ENCODE measurements at places on chromosomes 3 and 15.

DNA sequence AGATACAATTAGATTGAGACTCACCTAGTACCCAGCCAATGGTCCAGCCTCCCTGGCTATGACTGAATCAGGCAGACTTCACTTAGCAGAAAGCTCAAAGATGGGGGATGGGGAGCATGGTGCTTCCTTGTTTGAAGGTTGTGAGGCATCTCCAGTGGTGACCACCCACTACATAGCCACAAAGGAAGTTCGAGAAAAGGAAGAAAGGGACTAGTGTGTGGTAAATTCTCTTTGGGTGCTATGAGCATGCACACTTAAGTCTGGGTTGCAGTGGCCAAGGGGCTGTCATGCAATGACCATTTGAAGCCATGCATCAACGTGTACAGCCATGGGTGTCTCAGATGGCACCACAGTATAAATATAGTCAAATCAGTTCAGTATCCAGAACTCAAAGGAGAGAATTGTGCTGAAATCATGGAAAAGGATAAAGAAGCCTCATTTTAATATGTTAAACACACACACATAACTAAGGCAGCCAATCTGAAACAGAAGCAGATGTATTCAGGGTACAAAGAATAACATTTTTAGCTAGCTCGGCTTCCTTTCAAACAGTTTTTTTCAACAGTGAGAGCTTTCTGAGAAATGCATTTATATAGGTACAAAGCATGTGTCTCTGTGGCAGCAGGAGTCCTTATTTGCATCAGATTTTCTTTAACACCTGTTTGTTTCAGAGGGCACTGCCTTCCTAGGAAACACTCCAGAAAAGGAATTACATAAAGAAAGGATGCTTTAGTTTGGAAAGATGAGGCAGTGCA lies 275.5 kb downstream of the GAP43 start:
- DNase-seq, result no peak

DNA sequence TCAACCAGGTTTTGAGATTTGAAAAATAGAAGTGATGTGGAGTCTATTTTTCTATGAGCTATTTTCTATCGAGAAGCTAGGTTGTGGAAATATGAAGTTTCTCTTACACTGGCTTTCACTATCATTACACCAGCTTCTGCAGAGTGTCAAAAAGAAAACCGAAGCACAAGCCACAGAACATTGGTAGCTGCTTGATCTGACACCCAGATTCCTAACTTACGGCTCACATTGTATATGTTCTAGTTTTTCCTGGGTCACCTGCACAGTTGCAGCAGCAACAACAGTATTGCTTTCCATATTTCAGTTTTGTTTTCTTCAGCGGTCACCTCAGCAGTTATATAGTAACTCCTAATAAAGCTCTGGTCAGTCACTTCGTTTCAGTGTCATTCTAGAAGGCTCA lies 790.1 kb downstream of the PLOD2 start:
- no peak for DNase-seq

GRCh38 chr15:97903560-97903959 lies 56.9 kb upstream of the ARRDC4 start:
- no peak for DNase-seq

DNA sequence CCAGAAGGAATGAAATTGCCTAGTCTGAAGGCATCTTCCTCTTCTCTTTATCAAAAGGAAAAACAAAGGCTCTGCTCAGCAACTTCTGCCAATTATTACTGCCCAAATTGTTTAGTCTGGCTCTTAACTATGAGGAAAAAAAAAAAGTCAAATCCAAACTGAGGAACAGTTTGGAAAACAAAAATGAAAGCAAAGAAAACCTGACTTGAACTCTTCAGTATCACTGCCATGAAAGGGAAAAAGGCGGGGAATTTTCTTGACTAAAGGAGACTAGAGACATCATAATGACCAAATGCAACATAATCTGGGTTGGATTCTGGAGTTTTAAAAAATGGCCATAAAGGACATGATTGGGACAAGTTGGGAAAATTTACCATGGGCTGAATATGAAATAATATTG lies 156.3 kb downstream of the STT3B start:
- no peak for DNase-seq

DNA sequence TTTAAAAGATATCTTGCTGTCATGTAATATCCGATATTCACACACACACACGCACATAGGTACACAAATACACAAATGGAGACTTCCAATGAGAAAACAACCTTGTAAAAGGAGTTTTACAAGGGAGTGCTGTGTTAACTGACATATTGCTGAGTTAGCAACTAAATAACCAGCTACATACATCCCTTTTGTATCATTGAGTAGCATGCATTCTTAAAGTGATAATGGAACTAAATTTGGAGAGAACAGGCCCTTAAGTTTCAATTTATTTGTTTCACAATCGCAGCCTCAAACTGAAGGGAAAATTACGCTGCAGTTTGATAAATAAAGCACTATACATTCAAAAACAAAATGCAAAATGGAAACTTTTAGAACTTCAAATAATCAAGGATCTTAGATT lies 1046.0 kb upstream of the NR2F2 start:
- DNase-seq, result no peak

DNA sequence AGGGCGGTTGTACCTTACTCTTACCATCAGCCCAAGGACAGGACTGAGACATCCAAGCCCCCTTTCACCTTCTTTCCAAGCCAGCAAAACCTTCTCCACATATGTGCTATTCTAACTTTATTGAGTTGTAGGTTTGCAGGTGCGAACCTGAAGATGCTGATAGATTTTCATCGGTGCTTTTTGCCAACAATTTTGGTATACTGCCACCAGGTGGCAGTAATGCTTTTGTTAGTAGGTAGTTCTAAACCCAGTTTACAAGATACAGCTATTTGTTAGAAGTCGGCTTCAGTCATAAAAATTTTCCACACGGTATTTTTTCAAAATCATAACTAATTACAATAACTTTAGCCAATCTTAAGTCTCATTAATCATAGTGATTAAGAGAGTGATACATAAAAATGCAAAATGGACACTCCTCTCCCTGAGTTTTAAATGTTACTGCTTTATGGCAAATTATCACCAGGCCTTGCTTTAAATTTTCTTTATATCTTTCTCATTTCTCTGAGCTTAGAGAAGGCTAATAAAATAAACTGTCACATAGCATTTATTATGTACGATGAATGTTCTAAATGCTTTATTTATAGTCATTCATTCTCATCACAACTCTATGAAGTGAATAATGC lies 636 bp downstream of the TBC1D21 start:
- no peak for DNase-seq

- no peak for DNase-seq
Observed at GRCh38 chr15:73082812-73083211, 30.5 kb downstream of the NEO1 start.

GRCh38 chr3:11055496-11055895 lies 62.9 kb downstream of the SLC6A1 start:
- DNase-seq, result no peak

DNA sequence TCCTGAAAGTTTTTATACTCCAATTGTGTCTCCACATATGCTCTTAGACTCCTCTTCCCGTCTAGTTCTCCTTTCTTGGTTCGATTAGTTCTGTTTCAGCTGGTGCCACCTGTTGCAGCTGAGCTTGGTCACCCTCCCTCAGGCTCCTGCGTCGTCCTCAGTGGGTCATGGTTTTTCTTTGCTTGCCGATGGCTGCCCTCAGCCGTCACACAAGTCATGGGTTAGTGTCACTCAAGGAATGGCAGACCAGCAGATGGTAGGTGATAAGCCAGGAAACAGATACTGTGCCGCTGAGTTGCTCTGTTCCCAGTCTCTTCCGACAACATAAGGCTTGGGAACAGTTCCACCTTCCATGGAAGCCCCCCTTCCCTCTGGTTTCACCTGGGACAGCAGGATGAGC lies 109.9 kb downstream of the IGF1R start:
- DNase-seq, result no peak

DNA sequence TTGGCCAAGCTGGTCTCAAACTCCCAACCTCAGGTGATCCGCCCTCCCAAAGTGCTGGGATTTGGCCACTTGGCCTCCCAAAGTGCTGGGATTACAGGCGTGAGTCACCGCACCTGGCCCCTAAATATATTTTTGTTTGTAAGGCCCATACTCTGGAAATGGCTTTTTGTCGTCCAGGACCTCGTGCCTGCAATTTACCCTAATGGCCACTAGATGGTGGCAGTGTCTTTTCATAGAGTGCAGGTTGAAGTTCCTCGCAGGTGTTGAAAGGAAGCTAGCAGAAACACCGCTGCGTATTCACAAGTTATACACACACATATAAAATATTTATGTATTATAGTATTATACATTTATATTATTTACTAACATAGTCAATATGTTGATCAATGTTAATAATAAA lies 97.2 kb downstream of the LRTM1 start:
- DNase-seq, result no peak

- no peak for DNase-seq
Observed at GRCh38 chr3:42749753-42750231, 23.3 kb downstream of the CCDC13 start.

- DNase-seq, result no peak
Observed at GRCh38 chr15:89829161-89829560, 14.5 kb upstream of the ANPEP start.

GRCh38 chr3:132867526-132867925 lies 145.3 kb upstream of the NPHP3 start:
- DNase-seq, result no peak

DNA sequence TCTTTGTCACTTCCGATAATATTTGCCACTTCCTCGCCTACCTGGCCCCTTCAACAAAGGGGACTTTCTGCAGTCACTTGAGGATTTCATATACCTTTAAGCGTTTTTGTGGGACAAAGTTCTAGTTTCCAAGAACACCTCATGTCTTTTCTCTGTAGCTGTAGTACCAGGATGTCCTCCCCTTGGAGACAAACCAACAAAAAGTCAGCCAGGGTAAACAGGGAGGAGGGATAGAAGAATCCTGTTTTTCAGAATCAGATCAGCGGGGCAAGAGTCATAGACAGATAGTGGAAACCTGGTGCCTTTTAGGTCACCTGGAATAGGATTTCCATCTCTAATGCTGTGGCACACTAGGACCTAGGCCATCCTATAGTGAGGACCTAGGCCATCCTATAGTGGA lies 4.5 kb downstream of the LRRC3B start:
- DNase-seq, result no peak

GRCh38 chr3:108295421-108296175 lies 750 bp upstream of the HHLA2 start:
- no peak for DNase-seq

GRCh38 chr15:67829647-67830504 lies 4.6 kb downstream of the SKOR1 start:
- DNase-seq, result no peak

GRCh38 chr3:81913886-81914663 lies 152.6 kb upstream of the GBE1 start:
- no peak for DNase-seq

GRCh38 chr3:264394-265156 lies 68.0 kb downstream of the CHL1 start:
- no peak for DNase-seq

GRCh38 chr15:48925714-48926223 lies 38.0 kb downstream of the SHC4 start:
- no peak for DNase-seq

- DNase-seq, result no peak
Observed at GRCh38 chr15:39167164-39168058, 413.5 kb upstream of the THBS1 start.

- DNase-seq, result no peak
Observed at GRCh38 chr3:20798666-20799065, 612.7 kb upstream of the SGO1 start.

- no peak for DNase-seq
Observed at GRCh38 chr3:100210772-100211135, 50.0 kb upstream of the TBC1D23 start.

DNA sequence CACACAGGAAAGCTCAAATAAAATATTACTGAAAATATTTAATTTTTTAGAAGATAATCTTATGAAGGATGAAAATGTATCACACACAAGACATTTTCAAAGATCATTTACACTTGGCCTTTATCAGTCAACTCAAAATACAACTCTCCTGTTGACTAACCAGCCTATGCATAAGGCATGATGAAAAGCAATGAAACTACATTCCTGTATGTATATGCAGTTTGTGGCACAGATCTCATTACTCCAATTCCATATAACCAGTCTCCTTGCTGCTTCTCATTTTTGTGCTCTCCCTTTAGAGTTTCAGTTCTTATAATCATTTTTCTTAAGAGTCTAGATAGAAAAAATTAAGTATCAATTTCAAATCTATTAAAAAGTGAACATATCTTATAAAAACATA lies 25.8 kb downstream of the AQR start:
- no peak for DNase-seq

DNA sequence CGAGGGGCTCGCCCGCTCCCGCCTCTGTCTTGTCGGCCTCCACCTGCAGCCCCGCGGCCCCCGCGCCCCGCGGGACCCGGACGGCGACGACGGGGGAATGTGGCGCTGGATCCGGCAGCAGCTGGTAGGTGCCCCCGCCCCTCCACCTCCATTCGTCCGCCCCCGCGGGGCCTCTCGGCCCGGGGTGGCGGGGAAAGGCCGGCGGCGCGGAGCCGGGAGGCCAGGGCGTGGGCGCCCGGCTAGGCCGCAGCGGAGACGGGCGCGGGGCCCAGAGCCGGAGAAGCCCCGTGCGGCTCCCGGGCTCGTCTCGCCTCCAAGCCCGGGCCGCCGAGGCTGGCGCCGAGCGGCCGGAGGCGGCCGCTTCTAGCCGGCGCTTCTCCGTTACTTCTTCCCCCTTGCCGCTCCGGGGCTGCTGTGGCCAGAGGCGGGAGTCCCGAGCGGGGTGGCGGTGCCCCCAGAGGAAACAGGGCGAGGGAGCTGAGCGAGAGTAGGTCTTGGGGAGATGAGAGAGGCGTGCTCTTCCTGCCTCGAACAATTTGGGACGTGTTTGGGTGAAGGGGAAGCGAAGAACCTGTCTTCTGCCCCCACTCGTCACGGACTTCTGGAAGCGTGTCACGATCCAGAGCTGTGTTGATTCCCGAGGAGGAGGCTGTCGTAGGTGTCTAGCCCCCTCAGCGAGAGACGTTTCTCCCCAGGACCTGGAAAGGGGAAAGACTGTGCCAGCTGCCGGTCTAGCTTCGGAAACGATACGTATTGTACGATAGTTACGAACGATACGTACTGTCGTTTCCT lies 555 bp downstream of the ATP11B start:
- DNase-seq, result no peak

Measured in stimulated activated CD8-positive, alpha-beta memory T cell treated with anti-CD3 and anti-CD28 coated beads, Interleukin-7, amount 100 ng/mL, for 1 hour (primary cell).